Cerebellar cortex (tissue), 1 donor: ENCODE measurements at places on chromosomes 5 and 9.

DNA sequence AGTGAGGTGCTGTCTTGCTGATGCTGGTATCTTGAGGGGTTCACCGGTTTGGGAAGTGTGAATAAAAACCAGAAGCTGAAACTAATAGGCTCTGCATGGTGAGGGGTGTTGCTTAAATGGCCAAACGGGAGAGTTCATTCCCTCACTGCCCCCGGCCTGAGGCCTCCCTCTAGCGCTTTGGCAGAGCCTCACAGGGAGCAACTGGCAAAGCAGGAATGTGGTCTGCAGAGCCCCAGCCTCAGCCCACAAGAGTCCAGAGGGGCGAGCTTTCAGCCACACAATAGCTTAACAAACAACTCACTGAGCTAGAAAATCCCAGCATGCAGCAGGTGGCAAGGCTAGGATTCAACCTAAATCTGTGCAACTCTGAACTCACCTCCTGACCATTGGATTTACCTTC is 234.8 kb downstream of the MED10 start:
- no peak for DNase-seq

DNA sequence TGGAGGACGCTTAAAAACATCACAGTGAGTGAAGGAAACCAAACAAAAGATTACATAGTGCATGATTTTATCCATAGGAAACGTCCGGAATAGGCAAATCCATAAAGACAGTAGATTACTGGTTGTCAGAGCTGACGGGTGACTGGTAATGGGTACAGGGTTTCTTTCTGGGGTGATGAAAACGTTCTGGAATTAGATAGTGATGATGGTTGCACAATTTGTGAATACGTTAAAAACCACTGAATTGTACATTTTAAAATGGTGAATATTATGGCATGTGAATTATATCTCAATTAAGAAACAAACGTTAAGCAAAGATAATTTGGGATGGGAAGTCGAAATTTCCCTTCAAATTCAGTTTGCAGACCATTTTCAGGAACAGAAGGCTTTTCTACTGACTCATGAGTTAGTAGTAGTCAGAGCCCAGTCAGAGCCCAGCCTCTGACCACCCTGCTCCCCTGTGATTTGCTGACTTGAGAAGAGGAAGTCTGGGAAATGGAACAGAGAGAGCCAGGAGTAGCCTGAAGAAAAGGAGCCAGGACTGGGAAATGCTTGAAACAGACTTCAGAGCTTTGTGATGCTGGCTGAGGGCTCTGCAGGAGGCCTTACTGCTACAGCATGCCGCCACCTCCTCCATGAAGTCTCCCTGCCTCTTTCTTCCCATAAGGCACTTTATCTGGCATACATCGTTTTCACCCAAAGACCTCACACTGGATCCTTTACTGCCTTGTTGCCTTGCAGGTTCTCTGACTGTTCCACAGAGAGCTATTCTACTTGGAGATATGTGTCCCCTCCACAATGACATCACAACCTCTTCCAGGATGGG is 46.4 kb upstream of the CTNNA1 start:
- DNase-seq: no peak

DNA sequence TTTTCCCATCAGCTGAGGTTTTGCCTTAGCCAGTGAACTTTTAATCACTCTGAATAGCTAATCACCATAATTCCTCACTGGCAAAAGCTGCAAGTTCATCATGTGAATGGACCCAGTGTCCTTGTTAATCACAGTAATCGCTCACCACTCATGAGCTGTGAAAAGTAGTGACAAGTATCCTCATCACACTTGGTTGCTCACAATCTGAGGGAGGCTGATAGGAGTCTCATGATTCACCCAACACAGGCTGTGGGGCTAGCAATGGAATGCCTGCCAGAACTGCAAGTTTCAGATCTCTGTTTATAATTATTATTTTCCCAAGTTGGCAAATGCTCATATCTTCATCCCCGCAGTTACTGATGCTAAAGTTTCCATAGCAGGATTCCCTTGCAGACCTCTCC is 467.2 kb downstream of the KIF4B start:
- no peak for DNase-seq

GRCh38 chr5:64949331-64949730 is 180.6 kb downstream of the CWC27 start:
- DNase-seq: no peak

- no peak for DNase-seq
These were observed 305.4 kb upstream of the MSX2 start for GRCh38 chr5:174418809-174419539.

DNA sequence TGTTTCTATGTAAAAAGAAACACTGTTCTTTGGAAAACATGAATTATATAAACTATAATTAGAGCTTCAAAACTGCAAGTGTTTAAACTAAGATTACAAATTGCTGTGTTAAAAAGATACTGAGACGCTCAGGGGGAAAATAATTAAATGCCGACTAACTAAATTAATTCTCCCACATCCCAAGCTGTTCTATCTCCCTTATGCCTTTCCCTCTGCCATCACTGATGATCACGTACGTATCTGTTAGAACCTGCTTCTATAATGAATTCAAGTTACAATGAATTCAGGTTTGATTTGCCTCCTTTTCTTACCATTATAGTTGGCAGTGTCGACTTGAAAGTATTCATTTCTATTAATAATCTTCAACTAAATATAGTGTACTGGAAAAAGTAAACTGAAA is 349.9 kb upstream of the CDH6 start:
- no peak for DNase-seq

- no peak for DNase-seq
These were observed 100.7 kb upstream of the ERBIN start for GRCh38 chr5:65825408-65826328.

GRCh38 chr5:58406394-58406793 is 53.5 kb downstream of the PLK2 start:
- no peak for DNase-seq

GRCh38 chr5:67095346-67096171 is 101.0 kb downstream of the CD180 start:
- peak; percentile 22 for DNase-seq

- no peak for DNase-seq
These were observed 260.4 kb downstream of the CWC27 start for GRCh38 chr5:65029178-65029577.

DNA sequence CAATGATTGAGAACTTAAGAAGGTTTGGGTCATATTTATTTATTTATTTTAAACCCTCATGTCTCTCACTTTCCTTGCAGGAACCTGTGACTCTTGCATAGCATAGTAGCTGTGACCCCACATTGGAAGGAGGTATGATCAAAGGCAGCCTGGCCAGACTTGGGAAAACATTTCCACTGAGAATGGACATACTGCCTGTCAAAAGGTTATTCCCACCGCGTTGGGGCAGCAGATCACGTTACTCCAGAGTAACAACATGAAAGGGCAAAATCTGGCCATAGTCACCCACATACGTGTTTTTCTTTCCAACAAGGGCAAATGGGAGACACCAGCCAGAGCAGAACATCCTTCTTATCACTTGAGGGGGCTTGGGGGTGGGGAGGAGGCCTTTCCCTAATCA is 95.7 kb downstream of the ARL15 start:
- DNase-seq: no peak

GRCh38 chr5:31300501-31300900 is 107.0 kb downstream of the CDH6 start:
- DNase-seq: no peak

GRCh38 chr5:153863951-153864350 is 174.8 kb downstream of the FAM114A2 start:
- no peak for DNase-seq

- no peak for DNase-seq
These were observed 819.4 kb downstream of the NR2F1-AS1 start for GRCh38 chr5:92761585-92761984.

- no peak for DNase-seq
These were observed 30.7 kb downstream of the ENHO start for GRCh38 chr9:34492051-34492450.

- no peak for DNase-seq
These were observed 4.6 kb upstream of the SMIM32 start for GRCh38 chr5:136197462-136198142.

DNA sequence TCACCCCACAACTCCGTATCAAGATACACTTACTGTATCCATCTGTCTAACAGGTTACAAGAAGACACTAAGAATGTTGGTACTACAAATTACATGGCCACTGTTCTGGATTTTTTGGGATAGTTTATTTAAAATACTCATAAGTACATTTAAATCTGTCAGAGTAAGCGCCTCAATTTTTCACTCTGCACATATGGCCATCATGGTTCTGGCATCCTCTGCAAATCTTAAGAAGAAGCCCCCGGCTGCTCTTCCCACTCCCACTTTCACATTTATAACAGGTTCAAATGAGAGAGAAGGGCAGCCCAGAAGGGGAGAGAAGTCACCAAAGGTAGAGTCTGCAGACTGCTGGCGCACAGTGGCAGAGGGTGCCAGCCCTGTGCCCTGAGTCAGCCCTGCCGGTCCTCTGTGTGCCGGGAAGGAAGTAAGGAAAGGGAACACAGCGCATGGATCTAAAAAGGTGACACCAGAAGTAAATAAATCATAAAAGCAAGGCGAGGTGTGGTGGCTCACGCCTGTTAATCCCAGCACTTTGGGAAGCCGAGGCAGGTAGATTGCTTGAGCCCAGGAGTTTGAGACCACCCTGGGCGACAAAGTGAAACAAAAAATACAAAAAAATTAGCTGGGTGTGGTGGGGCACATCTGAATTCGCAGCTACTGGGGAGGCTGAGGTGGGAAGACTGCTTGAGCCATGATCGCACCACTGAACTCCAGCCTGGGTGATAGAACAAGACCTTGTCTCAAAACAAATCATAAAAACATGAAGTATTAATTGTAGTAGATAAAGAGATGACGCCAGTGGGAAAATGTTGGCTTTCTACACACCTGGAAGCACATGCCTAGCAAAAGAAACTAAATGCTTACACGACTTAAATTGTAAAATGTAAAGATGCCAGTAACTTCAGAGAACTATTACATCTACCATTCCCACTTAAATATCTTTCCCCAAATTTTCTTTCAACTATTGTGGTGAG is 30.0 kb downstream of the RNF130 start:
- peak; percentile 48 for DNase-seq

GRCh38 chr9:108761655-108762347 is 94.0 kb downstream of the ACTL7B start:
- DNase-seq: peak; percentile 32
